ENCODE measurements at places on chromosomes 1 and 21. TPM values are rescaled to one million over a fixed set of nuclear protein-coding genes. Genes with fewer than 3 reads are reported as not detected.

Gene RPS27
- total RNA-seq: 2,840 TPM

Gene FCMR
- 269 TPM for total RNA-seq

Gene SPRR1A
- not detected for total RNA-seq

Gene CCDC185
- not detected for total RNA-seq

DNA sequence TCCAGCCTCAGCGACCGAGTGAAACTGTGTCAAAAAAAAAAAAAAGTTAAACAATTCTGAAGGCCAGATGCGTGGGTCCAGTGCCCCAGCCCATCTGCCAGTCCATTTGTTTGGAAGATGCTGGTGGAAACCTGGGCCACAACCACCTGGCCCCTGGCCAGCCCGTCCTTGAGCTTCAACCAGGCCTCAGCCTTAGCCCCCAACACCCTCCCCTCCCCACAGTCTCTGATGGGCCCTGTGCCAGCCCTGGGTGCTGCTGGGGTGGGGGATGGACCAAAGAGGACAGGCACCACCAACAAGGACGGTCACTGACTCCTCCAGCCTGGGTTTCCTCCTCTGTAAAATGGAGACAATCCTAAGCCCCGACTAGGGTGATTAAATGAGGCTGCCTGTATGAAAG is 19.6 kb upstream of the PLEKHG5 start:
- no peak for DNase-seq

GRCh38 chr1:61152469-61153105 is 70.2 kb downstream of the NFIA start:
- no peak for DNase-seq

DNA sequence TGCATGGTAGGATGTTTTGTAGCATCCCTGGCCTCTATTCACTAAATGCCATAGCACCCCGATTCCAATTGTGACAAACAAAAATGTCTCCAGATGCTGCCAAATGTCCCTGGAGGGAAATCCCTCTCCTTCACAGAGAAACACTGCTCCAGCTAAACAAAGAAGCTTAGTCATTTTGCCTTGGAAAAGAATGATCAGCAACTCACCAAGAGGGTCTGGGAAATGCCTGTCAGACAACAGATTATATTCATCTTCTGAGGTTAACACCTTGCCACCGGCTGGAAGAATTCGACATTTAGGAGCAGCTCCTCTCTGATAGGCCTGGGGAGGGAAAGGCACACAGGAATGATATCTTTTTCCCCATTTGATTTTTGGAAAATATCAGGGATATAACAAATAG is 84.4 kb downstream of the NIBAN1 start:
- DNase-seq: no peak

DNA sequence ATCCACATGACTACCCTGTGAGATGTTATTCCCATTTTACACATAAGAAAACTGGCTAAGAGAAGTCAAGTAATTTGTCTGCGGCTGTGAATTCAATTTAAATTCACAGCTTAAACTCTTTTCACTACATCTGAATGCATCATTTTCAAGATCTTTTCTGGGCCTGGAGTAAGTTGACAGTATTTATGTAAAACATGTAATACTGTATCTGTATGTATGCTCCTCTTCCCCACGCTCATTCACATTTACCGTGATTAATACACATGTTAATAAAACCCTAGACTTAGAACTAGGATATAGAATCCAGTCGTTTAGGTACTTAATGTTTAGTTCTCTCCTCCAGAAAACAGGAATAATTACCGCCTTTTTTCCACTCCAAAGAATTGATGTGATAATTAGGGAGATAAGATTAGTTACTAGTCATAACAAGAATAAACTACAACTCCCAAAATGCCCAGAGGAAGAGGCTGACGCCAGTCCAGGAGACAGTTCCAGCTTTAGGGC is 442 bp upstream of the PPP1R12B start:
- DNase-seq: no peak

- no peak for DNase-seq
Observed at GRCh38 chr1:10671622-10672342, 124.7 kb downstream of the CASZ1 start.

DNA sequence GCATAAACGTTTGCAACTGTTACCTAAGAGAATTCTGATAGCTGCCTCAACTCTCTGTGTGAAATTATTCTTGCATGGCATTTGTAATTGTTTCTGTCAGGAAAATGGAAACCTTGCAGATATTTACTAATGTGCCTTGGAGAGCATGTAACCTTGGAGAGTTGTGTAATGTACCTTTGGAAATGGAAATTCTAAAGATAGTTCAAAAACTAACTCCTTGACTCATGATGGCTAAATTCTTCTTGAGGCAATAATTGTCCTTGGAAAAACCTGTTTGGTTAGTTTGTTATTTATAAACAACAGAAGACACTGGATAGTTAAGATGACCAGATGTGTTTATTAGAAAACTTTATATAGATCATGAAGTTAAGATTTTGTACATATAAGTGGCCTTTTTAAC is 1033.8 kb downstream of the PLA2G4A start:
- DNase-seq: no peak

DNA sequence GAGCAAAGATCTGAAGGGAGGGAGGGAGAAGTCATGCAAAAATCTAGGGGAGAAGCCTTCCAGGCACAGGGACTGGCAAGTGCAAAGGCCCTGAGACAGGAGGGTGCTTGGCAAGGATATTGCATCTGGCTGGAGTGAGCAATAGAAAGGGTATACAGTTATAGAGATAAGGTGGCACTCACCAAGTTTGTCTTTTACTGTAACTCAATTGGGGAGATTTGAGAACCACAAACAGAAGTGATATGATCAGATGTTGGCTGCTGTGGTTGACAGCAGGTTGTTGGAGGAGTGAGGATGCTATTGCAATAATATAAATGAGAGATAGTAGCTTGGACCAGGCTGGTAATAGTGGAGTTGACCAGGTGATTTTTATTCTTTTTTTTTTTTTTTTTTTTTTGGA is 25.6 kb downstream of the MCOLN3 start:
- DNase-seq: no peak

DNA sequence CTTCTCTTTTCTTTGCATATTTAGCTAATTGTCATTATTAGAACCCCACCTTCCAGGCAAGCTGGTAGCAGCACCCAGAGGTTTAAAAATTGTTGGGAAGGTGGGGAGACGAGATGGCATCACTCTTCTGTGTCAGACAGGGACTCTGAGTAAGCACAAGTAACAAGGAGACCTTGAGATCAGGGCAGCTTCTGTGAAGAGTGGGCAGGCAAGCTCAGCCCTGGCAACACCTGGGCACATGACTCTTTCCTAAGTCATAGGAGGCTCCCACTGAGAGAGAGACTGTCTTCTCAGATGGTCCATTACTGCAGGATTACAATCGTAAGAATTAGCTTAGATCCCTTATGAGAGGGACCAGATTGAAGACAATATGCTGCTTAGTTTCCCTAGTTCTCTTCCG is 183.5 kb downstream of the BRINP2 start:
- DNase-seq: no peak

DNA sequence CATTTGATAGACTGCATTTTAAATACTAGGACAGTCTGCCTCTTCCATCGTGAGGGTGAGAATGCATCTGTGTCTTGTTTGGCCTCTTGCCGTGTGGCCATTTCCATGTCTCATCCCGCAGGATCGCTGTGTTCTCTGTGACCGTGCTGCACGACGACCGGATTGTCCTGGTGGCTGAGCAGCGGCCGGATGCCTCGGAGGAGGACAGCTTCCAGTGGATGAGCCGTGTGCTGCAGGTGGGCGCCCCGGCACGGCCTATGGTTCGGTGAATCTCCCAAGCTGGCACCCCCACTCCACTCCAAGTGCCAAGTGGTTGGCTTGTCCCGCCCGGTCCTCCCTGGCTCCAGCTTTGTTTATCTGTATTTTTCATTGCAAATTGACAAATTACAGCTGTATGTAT is 55.2 kb downstream of the S100B start:
- no peak for DNase-seq

DNA sequence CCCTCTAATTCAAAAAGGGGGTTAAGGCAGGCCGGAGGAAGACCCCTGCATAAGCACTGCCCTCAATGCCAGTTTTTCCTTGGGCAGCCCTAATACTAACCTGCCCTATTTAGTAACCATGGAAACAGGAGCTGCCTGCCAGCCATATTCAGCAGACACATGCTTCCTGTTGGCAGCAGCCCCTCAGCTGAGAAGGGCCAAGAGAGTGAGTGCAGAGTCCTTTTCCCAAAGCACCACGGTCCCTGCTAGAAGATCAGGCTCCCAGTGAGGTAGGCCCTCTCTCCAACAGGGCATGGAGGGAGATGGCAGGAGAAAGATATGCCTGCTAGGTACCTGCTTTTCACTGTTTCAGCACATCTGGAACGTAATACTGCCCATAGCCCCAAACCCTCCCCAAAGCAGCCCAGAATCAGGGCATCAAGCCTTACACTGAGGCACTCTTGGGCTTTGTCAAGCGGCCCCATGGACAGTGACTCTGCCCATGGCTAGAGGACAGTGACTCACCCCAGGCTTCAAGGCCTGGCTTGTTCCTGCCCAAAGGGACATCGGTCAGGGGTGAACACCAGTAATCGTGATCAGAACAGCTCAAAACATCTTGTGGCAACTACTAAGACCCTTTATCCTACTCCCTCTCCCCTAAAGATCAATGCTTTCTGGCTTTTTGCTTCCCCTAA is 64.5 kb downstream of the BCAR3 start:
- no peak for DNase-seq

All from naive thymus-derived CD4-positive, alpha-beta T cell (primary cell).